ENCODE measurements at places on chromosomes 1 and 21.

DNA sequence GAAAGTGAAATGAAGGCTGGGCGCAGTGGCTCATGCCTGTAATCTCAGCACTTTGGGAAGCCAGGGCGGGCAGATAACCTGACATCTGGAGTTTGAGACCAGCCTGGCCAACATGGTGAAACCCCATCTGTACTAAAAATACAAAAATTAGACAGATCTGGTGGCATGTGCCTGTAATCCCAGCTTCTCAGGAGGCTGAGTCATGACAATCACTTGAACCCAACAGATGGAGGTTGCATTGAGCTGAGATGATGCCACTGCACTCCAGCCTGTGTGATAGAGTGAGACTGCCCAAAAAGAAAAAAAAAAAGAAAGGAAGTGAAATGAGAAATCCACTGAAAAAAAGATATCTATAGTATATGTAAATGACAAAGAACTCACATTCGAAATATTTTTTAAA, 439.9 kb downstream of the DISC1 start:
- DNase-seq = no peak

GRCh38 chr21:36274128-36274527, 45.9 kb upstream of the MORC3 start:
- DNase-seq = no peak

DNA sequence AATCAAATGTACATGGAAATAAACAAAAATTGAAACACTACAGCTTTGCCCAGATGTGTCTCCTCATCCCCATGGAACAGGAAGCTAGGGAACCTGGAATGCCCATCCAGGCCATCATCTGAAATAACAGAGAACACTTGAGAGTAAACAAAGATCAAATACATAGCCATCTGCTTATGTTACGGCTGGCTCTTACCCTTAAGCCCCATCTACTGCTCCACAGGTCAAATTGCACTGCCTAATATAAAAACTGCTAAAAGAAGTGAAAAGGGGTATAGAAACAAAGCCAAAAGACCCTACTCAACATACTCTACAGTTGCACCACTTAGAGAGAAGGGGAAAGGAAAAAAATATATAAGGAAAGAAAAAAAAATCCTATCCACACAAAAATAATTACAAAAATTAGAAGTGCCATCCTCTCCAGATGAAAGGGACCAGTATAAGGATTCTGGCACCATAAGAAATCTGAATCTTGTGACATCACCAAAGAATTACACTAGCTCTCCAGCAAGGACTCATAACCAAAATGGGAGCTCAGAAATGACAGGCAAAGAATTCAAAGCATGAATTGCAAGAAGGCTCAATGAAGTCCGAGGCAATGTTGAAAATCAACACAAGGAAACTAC, 26.9 kb downstream of the OR6Y1 start:
- DNase-seq = no peak

- DNase-seq = no peak
Measured at GRCh38 chr1:223758734-223759133, 46.4 kb downstream of the CAPN2 start.

DNA sequence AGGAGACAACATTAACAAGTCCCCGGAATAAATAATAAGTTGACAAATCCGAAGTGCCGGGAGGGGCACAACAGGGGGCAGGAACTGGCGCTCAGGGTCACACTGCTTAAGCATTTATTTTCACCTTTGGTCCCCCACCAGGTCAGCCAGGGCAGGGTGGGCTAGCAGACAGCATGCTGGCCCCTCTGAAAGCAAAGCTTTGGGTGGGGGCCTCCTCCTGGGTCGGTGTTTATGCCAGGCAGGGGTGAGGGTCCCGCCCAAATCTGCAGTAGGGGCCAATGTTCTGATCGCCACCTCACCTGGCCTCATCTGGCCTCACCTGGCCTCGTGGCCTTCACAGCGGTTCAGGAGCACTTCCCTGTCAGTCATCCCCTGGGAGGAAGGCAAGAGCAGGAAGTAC, 8.2 kb upstream of the FAM131C start:
- no peak for DNase-seq

GRCh38 chr1:15733218-15733725, 2.8 kb upstream of the SLC25A34 start:
- DNase-seq = no peak

DNA sequence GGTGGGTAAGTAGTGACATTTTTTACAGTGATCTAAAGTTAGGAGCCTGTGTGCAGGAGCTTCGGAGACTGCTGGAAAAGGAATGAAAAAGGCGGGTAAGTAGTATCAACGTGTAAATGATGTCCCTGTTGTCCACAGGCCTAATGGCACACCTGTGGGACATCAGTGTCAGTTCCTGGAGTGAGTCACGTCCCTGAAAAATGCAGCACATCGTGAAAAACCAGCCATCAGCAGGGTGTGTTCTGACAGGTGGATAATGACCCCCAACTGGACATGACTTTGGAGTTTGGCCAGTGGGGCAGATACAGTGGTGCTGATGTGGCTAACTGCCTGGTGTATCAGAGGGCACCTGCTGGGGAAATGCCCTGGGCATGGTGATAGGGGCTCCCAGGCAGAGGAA, 12.0 kb upstream of the PRDM15 start:
- DNase-seq = no peak

- DNase-seq = no peak
Measured at GRCh38 chr1:39926820-39927219, 25.1 kb upstream of the MYCL start.

DNA sequence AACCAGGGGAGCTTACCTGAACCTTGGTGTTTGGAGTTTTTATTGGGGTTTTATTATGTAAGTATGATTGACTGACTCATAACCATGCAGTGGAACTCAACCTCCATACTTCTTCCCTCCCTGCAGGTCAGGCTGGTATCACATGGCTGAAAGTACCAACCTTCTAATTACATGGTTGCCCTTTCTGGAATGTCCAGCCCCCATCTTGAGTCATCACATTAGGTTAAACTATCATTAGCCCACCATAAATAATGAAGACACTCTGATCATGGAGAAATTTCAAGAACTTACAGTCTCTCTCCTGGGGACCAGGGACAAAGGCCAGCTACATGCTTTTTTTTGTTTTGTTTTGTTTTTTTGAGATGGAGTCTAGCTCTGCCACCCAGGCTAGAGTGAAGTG, 19.2 kb upstream of the DPH5 start:
- DNase-seq = no peak

- no peak for DNase-seq
Measured at GRCh38 chr21:37383784-37384311, 17.3 kb downstream of the DYRK1A start.

DNA sequence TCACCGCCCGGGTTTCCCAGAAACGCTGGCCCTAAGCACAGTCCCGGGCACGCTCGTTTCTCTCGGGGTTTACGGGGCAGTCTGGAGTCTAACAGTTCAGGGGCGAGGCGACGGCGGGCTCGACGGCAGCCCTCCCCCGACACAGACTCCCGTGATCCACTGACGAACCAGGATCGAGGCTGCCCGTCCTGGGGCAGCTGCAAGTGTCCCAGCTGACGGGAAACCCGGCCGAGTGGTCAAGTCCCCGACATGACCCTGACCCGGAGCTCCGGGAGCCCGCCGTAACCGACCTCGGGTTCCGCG, 494 bp downstream of the UBE2J2 start:
- no peak for DNase-seq

Measured in stimulated activated CD8-positive, alpha-beta memory T cell treated with anti-CD3 and anti-CD28 coated beads, Interleukin-4, amount 100 ng/mL, for 1 hour (primary cell).